Upper lobe of left lung (tissue), 6 donors: ENCODE measurements at places on chromosomes 3 and 15. TPM values are rescaled to one million over a fixed set of nuclear protein-coding genes. Genes with fewer than 3 reads are reported as not detected.
A peak's percentile ranks its signal among the peaks of the same experiment; 100 is the strongest.

MAP6D1 gene
- total RNA-seq = 2.1 TPM

SCN5A gene
- not detected for total RNA-seq

FETUB gene
- total RNA-seq = not detected

DNA sequence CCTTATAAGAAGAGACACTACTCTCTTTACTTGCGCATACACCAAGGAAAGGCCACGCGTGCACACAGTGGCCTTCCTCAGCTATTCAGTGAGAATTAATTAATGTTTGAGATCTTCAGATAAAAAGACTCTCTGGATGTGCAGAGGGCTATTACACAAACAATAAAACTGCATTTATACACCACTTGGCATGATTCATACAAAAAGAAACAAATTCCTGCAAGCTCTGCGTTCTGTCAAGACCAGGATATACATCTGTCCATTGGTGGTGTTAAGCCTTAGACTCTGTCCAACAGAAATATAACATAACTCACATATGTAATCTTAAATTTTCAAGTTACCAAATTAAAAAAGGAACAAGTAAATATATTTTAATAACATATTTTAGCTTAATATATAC is 55.2 kb upstream of the TSC22D2 start:
- no peaks in the 10 kb centered on the region for H3K27me3 ChIP-seq
- H3K27ac ChIP-seq = no peak overlapping the region
- DNase-seq = no peak
- no peaks in the 10 kb centered on the region for H3K36me3 ChIP-seq

GRCh38 chr3:25724948-25725645 is 58.1 kb downstream of the NGLY1 start:
- no peaks in the 10 kb centered on the region for H3K4me1 ChIP-seq
- H3K27ac ChIP-seq = no peak overlapping the region
- H3K27me3 ChIP-seq = no peaks in the 10 kb centered on the region
- H3K4me3 ChIP-seq = no peak overlapping the region
- H3K36me3 ChIP-seq = no peaks in the 10 kb centered on the region
- no peak for DNase-seq

KNG1 gene
- 0.46 TPM for total RNA-seq

DNA sequence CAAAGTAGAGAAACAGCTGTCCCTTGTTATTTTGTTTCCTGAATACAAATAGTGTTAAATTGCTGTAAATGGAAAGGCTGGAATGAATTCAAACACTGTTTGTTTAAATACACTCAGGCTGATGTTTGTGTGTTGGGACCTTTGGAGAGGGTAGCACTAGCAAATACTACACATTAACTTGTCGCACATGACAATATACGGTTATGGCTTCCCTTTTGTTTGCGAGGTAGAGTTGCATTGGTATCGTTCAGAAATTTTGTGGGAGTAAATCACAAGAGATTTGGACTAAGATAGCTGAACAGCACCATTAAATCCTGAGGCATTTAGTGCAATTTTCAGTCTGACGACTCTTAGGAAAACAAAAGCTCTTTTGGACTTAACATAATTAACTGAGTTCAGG is 213.0 kb upstream of the ROBO2 start:
- no peaks in the 10 kb centered on the region for H3K27me3 ChIP-seq
- no peak overlapping the region for H3K27ac ChIP-seq
- no peaks in the 10 kb centered on the region for H3K36me3 ChIP-seq

DNA sequence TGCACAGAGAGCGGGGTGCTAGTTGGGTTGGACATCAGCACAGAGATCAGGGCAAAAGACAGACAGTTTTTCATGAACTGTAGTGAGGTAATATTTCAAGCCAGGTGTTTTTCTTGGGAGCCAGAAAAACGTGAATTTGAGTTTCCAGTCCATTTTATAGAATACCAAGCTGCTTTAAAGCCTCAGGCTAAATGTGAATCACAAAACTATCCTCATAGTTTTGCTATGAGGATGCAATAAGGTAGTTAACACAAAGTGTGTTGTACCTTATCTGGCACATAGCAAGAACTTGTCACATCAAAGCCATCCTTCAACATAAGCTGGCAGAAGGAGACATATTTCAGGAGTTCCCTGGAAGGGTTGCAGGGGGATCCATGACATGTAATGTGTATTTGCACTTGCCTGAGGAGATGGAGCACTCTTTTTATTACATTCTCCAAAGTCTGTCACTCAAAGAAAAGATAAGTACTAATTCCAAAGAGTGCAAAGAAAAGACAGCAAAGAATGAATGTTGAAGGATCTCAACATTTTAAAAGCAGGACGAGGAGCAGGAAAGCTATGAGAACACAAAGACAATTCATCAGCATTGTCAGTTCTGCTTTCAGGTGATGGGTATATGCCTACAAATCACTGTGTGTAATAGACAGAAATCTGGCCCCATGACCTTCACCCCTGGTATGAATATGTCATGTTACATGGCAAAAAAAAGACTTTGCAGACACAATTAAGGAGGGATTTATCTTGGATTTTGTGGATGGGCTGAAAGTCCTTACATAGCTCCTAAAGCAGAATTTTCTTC is 1046.4 kb downstream of the NTRK3 start:
- H3K27me3 ChIP-seq = no peaks in the 10 kb centered on the region
- no peak overlapping the region for H3K4me3 ChIP-seq
- H3K4me1 ChIP-seq = no peaks in the 10 kb centered on the region
- no peak overlapping the region for H3K27ac ChIP-seq

FBXO40 gene
- not detected for total RNA-seq

FOXB1 gene
- not detected for total RNA-seq

GRCh38 chr15:77525907-77526594 is 105.4 kb downstream of the HMG20A start:
- no peak overlapping the region for H3K4me3 ChIP-seq
- H3K27ac ChIP-seq = peak overlapping the region; percentile 27
- no peaks in the 10 kb centered on the region for H3K36me3 ChIP-seq
- no peaks in the 10 kb centered on the region for H3K27me3 ChIP-seq
- no peak for DNase-seq
- peaks cover 6% of the 10 kb centered on the region for H3K4me1 ChIP-seq

- H3K27ac ChIP-seq = no peak overlapping the region
- H3K27me3 ChIP-seq = no peaks in the 10 kb centered on the region
- no peaks in the 10 kb centered on the region for H3K4me1 ChIP-seq
- no peak for DNase-seq
These were observed 42.2 kb downstream of the ZBTB11 start for GRCh38 chr3:101634591-101635196.

DNA sequence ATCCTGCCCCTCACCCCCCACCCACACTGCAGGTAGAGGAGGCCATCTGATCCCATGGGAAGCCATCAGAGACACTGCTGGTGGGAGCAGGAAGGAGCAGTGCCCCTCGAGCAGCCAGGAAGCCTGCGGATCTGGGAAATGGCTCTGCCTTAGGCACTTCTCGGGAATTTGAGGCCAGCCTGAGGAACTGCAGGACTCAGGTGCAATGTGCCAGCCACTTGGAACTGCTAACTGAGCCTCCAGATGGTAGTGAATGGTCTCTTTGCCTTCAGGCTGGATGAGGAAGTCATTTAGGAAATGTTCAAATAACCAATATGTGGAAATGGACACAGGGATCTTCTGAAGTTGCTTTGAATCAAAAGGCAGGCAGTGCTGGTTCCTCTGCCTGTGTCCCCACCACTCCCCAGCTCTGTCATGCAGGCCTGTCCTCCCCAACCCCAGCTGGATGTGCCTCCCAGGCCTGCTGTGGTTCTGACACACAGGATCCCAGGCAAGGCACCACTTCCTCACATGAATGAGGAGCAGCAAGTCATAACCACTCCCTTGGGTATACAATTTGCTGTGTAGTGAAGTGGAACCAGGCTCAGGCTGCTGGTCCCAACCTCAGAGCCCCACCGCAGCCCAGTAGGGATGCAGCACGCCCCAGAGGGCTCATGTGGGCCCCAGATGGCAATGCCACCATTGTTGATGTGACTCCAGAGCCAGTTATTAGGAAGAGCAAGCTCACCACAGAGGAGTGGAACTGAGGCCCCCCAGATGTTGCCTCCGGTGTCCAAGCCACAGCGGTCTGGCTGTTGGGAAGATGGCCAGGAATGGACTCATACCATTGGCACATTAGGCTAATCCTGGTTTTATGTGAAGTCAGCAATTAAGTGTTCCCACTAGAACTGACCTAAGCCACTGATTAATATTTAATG is 46.5 kb upstream of the LIMD1 start:
- no peaks in the 10 kb centered on the region for H3K36me3 ChIP-seq
- no peak overlapping the region for H3K4me3 ChIP-seq
- no peaks in the 10 kb centered on the region for H3K27me3 ChIP-seq
- DNase-seq = peak; percentile 52

NDN gene
- total RNA-seq = 23.4 TPM

GRCh38 chr3:13018561-13019242 is 54.5 kb downstream of the IQSEC1 start:
- no peaks in the 10 kb centered on the region for H3K27me3 ChIP-seq
- H3K27ac ChIP-seq = peak overlapping the region; percentile 94
- H3K4me1 ChIP-seq = peaks cover 63% of the 10 kb centered on the region
- no peaks in the 10 kb centered on the region for H3K36me3 ChIP-seq
- DNase-seq = no peak
- H3K4me3 ChIP-seq = peak overlapping the region; percentile 21

GRCh38 chr15:90497376-90497775 is 32.3 kb upstream of the CRTC3 start:
- no peaks in the 10 kb centered on the region for H3K27me3 ChIP-seq
- no peak for DNase-seq
- peaks cover 4% of the 10 kb centered on the region for H3K4me1 ChIP-seq

DNA sequence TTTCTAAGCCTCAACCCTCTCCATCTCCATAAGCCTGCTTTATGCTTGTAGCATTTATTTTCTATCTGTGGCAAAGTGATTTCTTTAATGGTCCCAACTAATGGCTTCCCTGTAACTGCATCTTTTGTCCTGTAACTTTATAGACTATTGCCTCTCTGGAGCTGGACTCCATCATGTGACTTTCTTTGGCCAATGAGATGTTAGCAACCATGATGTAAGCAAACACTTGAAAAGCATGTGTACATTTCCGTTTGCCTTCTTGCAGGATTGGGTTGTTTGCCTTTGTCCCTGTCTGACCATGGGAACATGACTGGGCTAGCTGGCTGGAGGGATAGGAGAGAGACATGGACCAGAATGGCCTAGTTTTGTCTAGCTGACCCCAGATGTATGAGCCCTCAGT is 106.0 kb upstream of the LRIG1 start:
- no peaks in the 10 kb centered on the region for H3K4me1 ChIP-seq
- no peaks in the 10 kb centered on the region for H3K27me3 ChIP-seq
- H3K4me3 ChIP-seq = no peak overlapping the region
- no peaks in the 10 kb centered on the region for H3K36me3 ChIP-seq
- H3K27ac ChIP-seq = no peak overlapping the region
- no peak for DNase-seq

DNA sequence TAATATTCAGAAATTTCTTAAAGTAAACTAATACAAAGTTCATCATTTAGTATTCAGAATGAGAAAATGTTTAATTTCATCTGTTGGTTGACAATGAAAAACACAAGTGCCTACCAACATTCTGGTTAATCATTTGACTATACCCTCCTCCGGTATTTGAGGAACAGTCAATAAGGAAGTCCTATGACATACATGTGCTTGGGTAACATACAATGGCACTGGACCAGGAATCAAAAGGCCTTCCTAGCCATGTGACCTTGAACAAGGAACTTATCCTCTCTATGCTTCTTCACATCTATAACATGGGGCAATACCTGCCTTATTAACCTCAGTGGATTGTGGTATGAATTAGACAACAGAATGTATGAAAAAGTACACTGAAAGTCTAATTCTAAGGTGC is 65.8 kb downstream of the ZNF280D start:
- no peaks in the 10 kb centered on the region for H3K27me3 ChIP-seq
- H3K4me3 ChIP-seq = no peak overlapping the region
- H3K27ac ChIP-seq = no peak overlapping the region
- no peaks in the 10 kb centered on the region for H3K4me1 ChIP-seq
- DNase-seq = no peak
- H3K36me3 ChIP-seq = no peaks in the 10 kb centered on the region

DNA sequence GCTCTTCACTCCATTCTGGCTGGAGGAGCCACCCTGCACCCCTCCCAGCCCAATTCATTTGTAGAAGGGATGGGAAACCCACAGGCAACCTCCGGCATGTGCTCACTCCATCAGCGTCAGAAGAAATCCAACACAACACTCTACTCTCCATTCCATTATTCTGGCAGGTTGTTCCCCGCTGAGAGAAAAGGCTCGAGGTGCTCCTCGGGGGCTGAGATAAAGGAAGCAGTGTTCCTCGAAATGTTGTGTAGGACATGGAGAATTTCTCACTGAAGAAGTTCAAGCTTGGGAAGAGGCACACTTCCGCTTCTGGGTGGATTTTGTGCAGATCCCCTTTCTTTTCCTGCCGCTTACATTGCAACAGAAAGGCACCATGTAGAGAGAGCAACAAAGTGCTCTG is 355.0 kb upstream of the CFAP20DC start:
- peaks cover 7% of the 10 kb centered on the region for H3K4me1 ChIP-seq
- DNase-seq = no peak
- no peaks in the 10 kb centered on the region for H3K36me3 ChIP-seq
- no peak overlapping the region for H3K27ac ChIP-seq
- no peak overlapping the region for H3K4me3 ChIP-seq

GOLGA6B gene
- total RNA-seq = not detected

HRH1 gene
- total RNA-seq = 13.4 TPM

DNA sequence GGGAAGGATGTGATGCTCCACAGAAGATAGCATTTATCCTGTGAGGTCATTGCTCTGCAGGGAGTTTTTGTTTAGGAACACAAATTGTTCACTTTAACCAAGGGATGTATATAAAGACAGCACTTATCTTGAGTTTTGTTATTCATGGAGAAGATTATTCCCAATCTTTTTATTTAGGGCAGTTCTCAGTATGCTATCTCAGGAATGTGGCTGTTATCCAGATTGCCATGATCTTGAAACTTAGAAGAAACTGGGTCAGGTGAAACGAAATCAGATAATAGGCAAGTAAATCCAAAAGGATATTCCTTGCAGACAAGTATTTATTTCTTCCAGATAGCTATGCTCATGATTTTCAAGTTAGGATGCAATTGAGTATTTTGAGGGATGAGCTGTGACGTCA is 19.3 kb upstream of the TMEM42 start:
- no peaks in the 10 kb centered on the region for H3K4me1 ChIP-seq
- H3K4me3 ChIP-seq = no peak overlapping the region
- no peaks in the 10 kb centered on the region for H3K27me3 ChIP-seq
- H3K36me3 ChIP-seq = no peaks in the 10 kb centered on the region
- no peak overlapping the region for H3K27ac ChIP-seq
- no peak for DNase-seq

CIAO2A gene
- total RNA-seq = 38.8 TPM

AVEN gene
- 9.9 TPM for total RNA-seq

- H3K36me3 ChIP-seq = peaks cover 6% of the 10 kb centered on the region
- no peaks in the 10 kb centered on the region for H3K27me3 ChIP-seq
- DNase-seq = no peak
- no peak overlapping the region for H3K4me3 ChIP-seq
- peaks cover 15% of the 10 kb centered on the region for H3K4me1 ChIP-seq
- peak overlapping the region; percentile 59 for H3K27ac ChIP-seq
These were observed 59.2 kb upstream of the RAB6B start for GRCh38 chr3:133954717-133955360.

CHRNB4 gene
- not detected for total RNA-seq

SCN11A gene
- total RNA-seq = 0.15 TPM

GRK7 gene
- total RNA-seq = not detected
